ENCODE measurements at places on chromosomes 2 and 18. TPM values are rescaled to one million over a fixed set of nuclear protein-coding genes. Genes with fewer than 3 reads are reported as not detected.

CCDC85A gene
- not detected for total RNA-seq

BCL11A gene
- total RNA-seq: 14.9 TPM

MOGAT1 gene
- total RNA-seq: not detected

HSBP1L1 gene
- total RNA-seq: 19.7 TPM

ANKRD30B gene
- total RNA-seq: not detected

XRCC5 gene
- 184 TPM for total RNA-seq

CNTNAP5 gene
- total RNA-seq: not detected

TIGD1 gene
- total RNA-seq: 2.8 TPM

ACKR3 gene
- 3.8 TPM for total RNA-seq

PRLH gene
- not detected for total RNA-seq

SCG2 gene
- total RNA-seq: 0.28 TPM

ZNF892 gene
- 12.9 TPM for total RNA-seq

INHBB gene
- total RNA-seq: 0.34 TPM

NAT8 gene
- total RNA-seq: not detected

LBX2 gene
- total RNA-seq: 1.00 TPM

LIMS2 gene
- total RNA-seq: 0.21 TPM

TBR1 gene
- total RNA-seq: not detected

SH2D6 gene
- 0.28 TPM for total RNA-seq

GPR39 gene
- 2.7 TPM for total RNA-seq

TEX44 gene
- total RNA-seq: not detected

SPP2 gene
- total RNA-seq: not detected

SCYGR4 gene
- not detected for total RNA-seq

ERLEC1 gene
- total RNA-seq: 69.5 TPM

MARCHF4 gene
- total RNA-seq: under 0.01 TPM

PSTPIP2 gene
- total RNA-seq: 9.6 TPM

IL1RL2 gene
- total RNA-seq: 3.1 TPM

All from nasal cavity respiratory epithelium epithelial cell of viscerocranial mucosa (primary cell).